ENCODE measurements at places on chromosomes 12 and 14.

DNA sequence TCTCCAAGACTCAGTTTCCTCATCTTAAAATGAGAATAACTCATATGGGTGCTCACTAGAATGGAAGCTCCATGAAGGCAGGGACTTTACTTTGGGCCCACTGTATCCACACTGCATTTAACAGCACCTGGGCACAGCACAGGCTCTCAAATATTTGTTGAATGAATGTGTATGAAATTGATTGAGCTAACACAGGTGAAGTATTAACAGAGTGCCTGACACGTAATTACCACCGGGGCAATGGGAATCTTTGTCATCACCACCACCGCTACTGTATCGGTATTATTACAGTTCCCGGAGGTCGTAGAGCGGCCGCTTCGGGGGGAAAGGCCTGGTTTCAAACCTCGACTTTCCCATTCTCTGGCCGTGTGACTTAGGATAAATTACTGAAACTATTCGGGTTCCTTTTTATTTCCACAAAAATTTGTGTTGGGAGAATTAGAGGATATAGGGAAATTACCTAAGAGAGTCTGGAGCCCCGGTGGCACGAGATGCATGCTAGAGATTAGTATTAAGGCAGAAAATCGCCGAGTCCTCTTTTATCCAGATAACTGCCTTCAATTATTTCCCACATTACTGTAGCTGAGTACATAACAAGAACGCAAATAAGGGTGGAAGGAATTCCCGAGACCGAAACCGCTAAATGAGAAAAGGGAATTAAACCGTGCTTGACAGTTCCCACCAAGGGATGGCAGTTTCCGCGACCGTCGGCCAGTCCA is 1.0 kb upstream of the RIC8B start:
- no peak for DNase-seq

DNA sequence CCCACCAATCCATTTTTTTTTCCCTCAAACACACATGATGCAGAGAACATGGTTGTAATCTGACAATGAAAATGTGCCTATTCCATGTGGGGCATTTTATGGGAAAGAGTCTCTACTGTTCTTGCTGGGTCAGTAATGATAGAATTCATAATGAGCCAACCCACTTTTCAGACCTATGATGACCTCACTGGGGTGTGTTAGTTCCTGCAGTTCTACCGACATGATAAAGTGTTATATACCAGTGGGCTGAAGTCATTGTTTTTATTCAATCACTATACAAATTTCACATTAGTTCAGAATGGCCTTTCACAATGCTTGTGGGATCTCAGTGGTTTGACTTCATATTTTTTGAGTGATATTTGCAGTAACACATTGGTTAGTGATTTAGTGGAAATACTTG is 47.5 kb downstream of the PPFIBP1 start:
- DNase-seq: no peak

DNA sequence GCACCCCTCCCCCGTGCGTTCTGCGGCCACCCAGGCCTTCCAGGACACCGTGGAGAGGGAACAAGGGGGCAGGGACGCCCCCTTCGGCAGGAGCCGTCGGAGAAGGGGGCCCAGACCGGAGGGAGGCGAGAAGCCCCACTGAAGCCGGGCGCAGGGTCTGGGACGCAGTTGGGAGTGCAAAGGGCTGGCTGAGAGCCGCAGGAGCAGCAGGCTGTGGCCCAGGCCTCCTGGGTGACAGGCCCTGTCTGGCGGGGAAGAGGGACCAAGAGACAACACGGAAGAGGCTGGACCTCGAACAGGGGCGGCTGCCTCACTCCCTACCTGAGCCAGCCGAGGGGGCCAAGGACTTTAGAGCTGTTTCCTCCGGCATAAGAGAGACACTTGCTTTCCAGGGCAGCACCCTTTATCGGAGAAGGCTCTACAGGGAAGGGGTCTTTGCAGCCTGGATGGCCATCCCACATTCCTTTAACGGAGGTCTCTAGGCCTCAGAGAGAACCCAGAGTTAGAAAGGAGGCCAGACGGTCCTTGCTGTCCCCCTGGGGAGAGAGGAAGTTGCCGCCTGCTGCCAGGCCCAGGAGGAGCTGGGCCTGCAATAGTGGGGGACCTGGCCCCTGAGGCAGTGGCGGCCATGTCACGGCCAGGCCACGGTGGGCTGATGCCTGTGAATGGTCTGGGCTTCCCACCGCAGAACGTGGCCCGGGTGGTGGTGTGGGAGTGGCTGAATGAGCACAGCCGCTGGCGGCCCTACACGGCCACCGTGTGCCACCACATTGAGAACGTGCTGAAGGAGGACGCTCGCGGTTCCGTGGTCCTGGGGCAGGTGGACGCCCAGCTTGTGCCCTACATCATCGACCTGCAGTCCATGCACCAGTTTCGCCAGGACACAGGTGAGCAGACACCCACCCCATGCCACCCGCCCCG is 1.3 kb downstream of the DTX1 start:
- no peak for DNase-seq

- DNase-seq: no peak
Measured at GRCh38 chr12:111342376-111342775, 26.5 kb downstream of the PHETA1 start.

DNA sequence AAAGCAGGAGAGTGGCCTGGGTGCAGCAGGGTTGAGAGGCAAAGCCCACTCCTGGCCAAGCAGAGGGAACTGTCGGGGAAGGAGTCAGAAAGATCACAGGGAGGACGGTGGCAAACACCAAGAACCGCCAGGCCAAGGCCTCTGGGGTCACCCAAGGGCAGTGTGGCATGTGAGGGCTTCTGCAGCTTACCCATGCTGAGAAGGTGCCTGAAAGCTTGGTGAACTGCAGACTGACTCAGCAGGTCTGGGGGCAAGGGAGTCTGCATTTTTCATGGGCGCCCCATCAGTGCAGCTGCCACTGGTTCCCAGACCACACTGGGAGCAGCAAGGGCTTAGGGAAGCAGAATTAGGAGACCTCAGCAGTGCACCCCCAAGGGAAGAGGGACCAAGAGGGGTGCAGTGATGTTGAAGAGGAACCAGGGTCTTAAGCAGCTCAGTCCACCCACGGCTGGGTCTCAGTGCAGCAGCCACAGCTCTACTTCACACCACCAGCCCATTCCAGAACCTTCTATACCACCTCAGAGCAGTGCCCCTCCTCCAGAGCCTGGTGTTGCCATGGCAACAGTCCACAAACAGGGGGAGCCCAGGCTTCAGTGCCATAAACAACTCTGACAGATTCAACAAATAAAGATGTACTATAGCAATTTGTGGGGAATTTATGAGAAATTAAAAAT is 59.4 kb downstream of the ITPK1 start:
- no peak for DNase-seq

GRCh38 chr14:73276836-73277235 is 39.5 kb downstream of the PAPLN start:
- no peak for DNase-seq

DNA sequence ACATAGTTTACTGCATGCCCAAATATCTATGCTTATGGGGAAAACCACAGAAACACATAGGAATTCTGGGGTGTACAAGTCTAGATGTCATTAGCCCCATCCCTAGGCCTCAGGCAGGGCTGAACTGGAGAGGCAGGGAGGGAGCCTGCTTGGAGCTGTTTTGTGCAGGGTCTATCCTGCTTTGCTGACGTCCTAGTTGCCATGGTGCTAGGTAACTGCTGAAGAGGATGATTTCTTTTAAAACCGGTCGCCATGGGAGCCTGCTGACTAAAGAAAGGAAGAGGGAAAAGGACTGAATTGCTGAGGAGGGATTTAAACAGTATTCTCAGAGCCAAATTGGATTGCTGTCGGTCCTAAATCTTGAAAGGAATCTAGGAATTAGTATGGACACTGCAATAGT is 10.7 kb downstream of the GPR19 start:
- no peak for DNase-seq

DNA sequence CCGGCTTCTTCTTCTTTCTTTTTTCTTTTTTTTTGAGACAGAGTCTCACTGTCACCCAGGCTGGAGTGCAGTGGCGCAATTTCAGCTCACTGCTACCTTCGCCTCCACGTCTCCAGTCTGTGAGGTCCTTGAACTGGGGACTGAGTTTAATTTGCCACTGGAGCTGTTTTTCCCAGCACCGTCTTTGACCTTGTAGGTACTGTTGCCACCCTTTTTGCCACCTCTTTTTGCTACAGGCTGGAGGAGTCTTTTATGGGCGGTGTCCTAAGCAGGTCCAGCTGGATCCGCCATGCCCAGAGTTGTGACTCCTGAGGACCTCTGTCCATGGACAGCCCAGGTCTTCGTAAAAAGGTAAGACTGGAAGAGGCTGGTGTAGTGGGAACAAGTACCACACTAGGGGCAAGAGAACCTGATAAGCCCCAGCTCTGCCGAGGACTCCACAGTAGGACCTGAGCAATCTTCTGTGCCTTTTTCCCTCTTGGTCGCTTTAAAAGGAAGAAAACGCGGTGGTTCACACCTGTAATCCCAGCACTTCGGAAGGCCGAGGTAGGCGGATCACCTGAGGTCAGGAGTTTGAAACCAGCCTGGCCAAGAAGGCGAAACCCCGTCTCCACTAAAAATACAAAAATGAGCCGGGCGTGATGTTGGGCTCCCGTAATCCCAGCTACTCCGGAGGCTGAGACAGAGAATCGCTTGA is 946 bp downstream of the RNU4-2 start:
- no peak for DNase-seq

Data from T-helper 17 cell (primary cell).